ENCODE measurements at places on chromosomes 5 and 9.

DNA sequence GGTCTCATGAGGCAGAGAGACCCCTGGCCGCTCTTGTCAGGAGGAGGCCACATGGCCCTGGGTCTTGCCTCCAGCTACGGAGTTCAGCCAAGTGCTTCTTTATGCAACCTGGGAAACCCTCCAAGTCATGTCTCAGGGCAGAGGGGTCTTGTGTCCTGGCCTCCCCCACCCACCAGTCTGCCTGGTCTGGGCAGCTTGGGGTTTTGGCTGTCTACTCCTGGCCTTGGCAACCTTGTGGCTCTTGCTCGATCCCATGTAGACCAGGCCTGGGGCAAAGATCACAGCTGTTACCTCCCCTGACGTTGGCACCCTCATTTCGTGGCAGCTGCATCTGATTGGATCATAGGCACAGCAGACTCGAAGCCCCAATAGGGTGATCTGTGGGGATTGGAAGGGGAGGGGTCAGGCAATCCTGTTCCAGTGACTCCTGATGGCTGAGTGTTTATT is 28.4 kb downstream of the JADE2 start:
- DNase-seq, result no peak

DNA sequence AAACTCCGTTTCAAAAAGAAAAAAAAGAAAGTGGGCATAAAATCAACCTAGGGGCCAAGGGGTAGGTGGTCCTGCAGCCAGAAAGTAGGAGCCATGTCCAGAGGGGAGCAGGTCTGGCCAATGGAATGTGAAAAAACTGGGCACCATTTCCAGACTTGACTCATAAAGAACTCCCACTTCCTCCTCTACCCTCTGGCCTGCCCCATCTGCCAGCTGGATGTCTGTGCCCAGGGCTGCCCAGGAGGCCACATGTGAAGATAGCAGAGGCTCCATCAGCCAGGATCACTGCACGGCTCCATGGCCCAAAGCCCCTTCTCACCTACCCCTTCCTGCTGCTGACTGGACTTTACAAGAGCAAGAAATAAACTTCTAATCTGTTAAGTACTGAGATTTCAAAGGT is 42.1 kb upstream of the EEIG1 start:
- no peak for DNase-seq

- DNase-seq, result peak; percentile 49
These were observed 1.5 kb downstream of the ASS1 start for GRCh38 chr9:130446101-130446861.

DNA sequence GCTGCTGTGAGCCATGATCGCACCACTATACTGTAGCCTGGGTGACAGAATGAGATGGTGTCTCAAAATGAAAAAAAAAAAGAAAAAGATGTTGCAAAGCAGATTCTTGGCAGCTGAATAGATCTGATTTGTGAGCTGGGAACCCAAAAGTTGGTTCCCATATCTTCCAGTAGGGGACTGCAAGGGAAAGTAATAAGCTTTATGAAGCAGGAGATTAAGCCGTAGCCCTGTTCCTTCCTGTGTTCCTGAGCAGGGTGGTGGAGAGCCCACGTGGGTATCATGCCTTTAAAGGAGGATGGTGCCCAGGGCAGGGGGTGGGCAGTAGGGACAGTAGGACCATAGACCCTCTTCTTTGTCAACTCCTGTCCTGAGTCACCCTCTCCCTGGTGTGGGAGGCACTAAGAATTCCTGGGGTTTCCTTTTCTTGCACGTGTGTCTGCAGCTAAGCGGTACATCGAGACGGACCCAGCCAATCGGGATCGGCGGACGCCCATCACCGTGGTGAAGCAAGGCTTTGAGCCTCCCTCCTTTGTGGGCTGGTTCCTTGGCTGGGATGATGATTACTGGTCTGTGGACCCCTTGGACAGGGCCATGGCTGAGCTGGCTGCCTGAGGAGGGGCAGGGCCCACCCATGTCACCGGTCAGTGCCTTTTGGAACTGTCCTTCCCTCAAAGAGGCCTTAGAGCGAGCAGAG is 37.9 kb downstream of the STOM start:
- DNase-seq, result peak; percentile 64

GRCh38 chr9:76912636-76913275 is 6.8 kb upstream of the PRUNE2 start:
- peak; percentile 9 for DNase-seq

- DNase-seq, result no peak
These were observed 34.4 kb upstream of the KCNIP1 start for GRCh38 chr5:170469414-170469813.

DNA sequence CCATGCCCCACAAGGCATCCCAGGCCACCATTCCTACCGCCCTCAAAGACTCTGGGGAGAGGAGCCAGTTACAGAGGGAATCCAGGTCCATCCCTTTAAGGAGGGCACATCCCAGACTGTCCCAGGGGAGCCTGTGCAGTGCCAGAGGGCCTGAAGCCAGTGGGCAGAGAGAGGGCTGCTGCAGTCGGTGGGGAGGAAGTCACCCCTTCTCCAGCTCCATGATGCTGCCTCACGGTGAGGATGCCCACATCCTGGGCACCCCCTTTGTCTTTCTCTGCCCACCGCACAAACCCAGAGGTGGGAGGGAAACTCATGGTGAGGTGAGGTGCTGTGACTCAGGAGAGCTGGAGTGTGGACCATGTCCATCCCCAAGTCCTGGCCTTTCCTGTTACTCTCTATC is 26.2 kb upstream of the ANKRD33B start:
- no peak for DNase-seq

- no peak for DNase-seq
These were observed 9.2 kb downstream of the PCDH12 start for GRCh38 chr5:141948812-141949211.

GRCh38 chr9:18473652-18474279 is at the start of gene ADAMTSL1:
ADAMTSL1 (plus strand) TSS chr9:18474153; CDS start chr9:18474233, 80 bp downstream.
- peak; percentile 39 for DNase-seq

DNA sequence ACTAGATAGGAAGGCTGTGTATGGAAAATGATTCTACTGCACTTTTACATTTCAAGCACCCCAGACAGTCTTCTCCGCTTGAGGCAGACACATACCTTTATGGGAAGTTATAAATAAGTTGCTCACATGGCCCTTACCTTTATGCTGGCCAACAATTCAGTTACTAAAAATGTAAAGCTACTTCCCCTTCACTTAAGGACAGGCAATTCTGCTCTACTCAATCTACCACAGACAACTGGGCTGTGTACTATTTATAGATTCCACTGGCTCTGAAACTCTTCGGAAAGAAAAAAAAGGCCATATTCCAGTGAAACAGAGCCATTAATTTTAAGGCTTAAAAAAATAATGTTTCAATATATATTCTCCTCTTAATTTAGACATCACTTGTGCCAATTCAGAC is 59.4 kb downstream of the ELAVL2 start:
- DNase-seq, result no peak

- no peak for DNase-seq
These were observed 1.9 kb downstream of the KDM3B start for GRCh38 chr5:138354387-138354786.

DNA sequence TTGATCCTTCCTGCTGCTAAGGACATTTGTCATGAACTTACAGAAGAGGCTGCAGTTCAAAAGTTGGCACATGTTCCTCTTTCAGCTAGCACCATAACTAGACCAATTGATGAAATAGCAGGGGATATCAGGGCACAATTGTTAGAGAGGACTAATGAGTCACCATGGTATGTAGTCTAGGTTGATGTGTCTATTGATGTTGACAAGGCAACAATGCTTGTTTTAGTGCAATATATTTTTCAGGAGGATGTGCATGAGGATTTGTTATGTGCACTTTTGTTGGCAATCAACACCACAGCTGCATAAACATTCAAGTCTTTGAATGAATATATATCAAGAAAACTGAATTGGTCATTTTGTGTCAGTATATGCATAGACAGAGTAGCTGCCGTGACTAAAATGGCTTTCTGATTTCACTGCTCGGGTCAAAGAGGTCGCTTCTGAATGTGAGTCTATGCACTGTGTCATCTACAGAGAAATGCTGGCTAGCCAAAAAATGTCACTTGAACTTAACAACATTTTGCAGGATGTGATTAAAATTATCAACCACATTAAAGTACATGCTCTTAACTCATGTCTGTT is 68.0 kb downstream of the FGF10 start:
- DNase-seq, result no peak

- DNase-seq, result no peak
These were observed 353.9 kb downstream of the ASTN2 start for GRCh38 chr9:117060963-117061362.

- DNase-seq, result no peak
These were observed 9.4 kb downstream of the CORO2A start for GRCh38 chr9:98182889-98183599.

GRCh38 chr9:135690836-135691570 is 8.3 kb downstream of the SOHLH1 start:
- DNase-seq, result no peak

GRCh38 chr9:20111173-20111843 is 322.5 kb upstream of the SLC24A2 start:
- DNase-seq, result no peak

GRCh38 chr5:31415009-31415923 is 116.6 kb downstream of the DROSHA start:
- no peak for DNase-seq

DNA sequence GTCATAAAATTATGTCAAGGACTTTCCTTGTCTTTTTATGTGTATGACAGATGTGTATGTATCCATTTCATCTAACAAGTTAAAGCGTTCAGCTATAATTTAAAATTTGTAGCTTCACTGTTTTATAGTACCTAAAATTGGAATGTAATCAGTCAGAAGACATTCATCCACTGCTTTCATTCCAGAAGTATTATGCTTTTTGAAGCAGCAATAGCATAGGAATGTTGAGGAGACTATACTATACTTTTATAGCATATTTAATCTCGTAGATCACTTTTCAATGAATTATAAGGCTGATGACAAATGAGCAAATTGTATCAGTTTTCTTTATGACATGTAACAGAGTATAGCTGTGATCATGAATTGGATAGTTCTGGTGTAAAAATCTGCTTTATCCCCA is 6.9 kb downstream of the PCDHGA12 start:
- DNase-seq, result no peak

GRCh38 chr9:2396622-2397285 is 224.8 kb upstream of the VLDLR start:
- DNase-seq, result no peak

DNA sequence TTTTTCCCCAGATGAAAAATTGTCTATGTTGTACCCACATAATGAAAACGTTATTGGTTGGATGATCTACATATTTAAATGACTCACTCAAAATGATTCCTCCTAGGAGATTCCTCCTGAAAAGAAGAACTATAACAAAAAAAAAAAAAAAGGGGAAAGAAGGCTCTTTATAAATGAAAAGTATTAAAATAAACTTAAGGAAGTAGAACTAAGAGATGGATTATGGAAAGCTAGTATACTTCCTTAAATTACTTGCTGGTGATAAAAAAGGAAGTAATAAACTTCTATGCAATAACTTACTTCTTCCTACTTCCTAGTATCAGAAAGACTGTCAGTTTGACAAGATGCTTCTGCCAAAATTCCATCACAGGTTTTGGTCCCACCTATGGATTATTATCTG is 1087.7 kb downstream of the CDH12 start:
- no peak for DNase-seq

- DNase-seq, result peak; percentile 29
These were observed 48.9 kb upstream of the CACNA1B start for GRCh38 chr9:137828527-137829259.

- no peak for DNase-seq
These were observed 136.8 kb upstream of the ADRA1B start for GRCh38 chr5:159779481-159779880.

GRCh38 chr5:111670826-111671492 is 86.0 kb downstream of the NREP start:
- DNase-seq, result no peak

DNA sequence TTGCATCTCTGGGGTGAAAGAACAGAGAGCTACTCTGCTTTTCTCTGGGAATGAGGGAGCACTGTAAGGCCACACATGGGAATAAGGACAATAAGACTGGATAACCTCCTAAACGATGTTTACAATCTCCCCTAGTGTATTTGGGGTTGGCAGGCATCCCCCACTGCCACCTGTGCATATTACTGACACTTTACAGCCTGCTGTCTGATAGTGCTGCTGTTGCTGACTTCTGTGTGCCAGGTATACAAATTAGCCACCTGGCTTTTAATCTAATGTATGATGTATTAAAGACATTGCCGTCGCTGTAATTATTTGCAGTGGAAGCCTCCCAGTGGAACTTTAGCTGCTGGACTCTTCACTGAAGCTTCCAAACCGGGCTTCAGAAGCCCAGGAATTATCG is 4.4 kb upstream of the SHISAL2B start:
- DNase-seq, result no peak

DNA sequence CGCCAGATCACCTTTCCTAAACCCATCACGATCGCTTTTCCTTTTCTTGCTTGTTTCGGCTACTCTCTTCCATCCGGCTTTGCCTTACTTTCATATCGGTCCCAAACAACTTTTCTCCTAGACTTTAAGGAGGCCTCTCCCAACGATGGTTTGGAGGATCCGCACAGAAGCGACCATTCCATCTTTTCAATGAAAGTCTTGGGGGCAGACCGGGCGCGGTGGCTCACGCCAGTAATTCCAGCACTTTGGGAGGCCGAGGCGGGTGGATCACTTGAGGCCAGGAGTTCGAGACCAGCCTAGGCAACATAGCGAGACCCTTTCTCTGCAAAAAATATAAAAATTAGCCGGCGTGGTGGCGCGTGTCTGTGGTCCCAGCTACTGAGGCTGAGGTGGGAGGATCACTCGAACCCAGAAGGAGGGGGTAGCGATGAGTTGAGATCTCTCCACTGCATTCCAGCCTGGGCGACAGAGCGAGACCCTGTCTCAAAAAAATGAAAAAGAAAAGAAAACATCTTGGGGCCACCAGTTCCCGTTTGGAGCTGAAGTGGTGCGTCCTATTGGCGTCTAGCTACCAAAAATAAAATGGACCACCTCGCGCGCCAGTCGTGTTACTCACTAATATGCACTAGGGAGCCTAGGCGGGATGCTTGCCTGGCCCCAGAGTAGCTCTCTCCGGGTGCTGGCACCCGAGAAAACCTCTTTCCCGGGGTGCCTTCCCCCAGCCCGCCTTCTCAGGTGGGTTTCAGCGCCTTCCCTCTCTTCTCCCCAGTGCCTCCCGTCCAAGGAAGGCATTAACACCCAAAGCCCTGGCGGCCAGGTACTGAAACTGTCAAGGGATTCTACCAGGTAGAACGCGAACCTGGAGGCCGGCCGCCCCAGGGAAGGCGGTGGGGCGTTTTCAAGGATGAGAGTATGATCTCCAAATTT is 800 bp upstream of the AP3B1 start:
- peak; percentile 29 for DNase-seq

GRCh38 chr9:86912210-86912609 is 35.1 kb downstream of the GAS1 start:
- no peak for DNase-seq

DNA sequence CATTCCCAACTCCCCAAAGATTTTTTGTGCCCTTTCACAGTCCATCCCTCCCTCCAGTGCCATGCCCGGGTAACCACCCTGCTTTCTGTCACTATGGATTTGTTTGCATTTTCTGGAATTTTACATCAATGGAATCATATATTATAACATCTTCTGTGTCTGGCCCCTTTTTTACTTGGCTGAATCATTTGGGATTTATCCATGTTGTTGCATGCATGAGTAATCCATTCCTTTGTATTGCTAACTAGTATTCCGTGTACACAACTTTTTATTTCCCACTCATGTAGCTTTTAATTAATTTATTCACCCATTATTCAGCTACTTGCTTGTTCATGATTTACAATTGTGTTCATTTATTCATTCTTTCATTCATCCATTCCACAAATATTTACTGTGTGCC is 94.1 kb downstream of the FGF18 start:
- no peak for DNase-seq

All from mesenchymal stem cell (in vitro differentiated cells and primary cell).